ENCODE measurements at places on chromosomes 2 and 18.

GRCh38 chr2:239596253-239596652 is 195.4 kb upstream of the HDAC4 start:
- DNase-seq, result no peak

GRCh38 chr2:241897231-241897916 is 27.8 kb downstream of the RTP5 start:
- DNase-seq, result no peak

DNA sequence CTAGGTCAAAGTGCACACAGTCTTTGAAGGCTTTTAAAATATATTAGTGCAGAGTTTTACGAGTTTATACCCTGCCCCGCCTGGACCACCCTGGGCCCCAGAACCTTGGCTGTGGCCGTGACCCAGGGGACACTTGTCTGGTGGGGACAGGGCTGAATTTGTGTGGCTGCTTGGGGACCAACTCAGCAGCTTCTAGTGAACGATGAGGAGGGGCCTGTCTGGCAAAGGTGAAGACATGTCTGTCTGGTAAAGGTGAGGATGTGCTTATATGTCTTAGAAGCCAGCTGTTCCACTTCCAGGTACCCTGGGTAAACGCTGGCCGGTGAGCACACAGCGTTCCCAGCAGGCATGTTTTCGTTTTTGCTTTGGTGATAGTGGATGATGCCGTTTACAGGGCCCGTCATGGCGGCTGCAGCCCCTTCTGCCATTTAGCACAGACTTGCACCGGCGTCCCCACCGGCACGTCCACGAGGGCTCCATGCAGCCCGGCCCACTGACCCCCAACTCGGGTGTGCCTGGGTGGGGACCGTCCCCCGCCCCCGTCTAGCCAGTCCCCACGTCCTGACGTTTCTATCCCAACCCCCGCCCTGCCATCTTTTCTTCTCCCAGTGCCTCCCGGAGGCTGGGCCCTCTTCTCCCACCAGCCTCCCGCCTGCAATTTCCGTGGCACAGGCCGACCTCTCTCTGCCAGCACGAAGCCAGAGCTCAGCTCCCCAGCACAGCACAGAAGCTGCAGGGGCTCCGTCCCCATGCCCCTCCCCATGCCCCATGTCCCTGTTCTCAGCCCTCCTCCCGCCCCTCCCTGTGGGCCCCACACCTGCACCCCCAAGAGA is 67.8 kb downstream of the SLC66A2 start:
- no peak for DNase-seq

GRCh38 chr2:21020031-21020667 is 23.7 kb downstream of the APOB start:
- no peak for DNase-seq

GRCh38 chr2:95346231-95346737 is 49.1 kb downstream of the KCNIP3 start:
- DNase-seq, result no peak

DNA sequence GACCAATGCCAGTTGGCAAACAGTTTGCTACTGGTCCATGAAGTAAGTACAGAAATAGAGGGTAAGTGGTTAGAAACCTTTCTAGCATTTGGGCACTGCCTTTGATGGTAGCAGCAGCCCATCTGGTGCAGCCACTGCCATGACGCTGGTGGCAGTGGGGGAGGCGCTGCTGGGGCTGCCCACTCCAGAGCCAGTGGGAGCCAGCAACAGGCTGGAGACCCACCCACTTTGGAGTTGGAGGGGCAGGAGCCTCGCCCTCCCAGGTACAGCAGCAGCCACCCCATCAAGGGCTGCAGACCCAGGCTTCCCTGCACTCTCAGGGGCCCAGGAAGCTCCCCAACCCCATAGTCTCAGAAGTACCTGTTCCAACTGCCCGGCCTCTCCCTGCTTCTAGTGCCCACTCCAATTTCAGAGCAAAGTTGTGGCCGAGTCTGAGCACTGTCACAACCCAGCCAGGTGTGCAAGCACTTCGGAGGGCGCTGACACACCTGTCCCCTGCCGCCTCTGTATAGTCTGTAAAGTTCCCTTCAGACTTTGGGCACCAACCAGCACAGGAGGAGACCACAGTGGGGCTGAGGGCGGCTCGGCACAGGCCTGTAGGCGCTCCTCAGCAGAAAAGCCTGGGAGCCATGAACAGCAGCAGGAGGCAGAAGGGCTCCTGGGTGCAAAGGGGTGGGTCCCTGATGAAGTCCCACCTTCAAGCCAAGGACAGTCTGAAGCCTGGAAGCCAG is 125.6 kb upstream of the CCDC150 start:
- DNase-seq, result no peak

DNA sequence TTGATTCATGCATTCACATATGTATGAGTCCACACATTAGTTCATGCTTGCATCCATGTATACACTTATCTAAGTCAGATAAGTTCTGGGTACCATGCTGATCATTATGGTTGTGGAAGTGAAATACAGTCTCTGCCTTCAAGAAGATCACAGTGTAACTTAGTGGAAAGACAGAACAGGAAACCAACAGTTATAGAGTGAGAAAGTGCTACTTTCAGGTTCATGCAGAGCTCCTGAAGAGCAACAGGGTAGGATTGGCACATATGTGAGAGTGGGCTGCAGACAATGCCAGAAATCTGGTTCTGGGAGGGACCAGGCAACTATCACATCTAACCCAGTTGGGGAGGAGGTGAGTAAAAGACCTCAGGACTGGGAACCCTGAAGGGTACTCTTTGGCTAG is 35.4 kb upstream of the PGAP1 start:
- DNase-seq, result no peak

DNA sequence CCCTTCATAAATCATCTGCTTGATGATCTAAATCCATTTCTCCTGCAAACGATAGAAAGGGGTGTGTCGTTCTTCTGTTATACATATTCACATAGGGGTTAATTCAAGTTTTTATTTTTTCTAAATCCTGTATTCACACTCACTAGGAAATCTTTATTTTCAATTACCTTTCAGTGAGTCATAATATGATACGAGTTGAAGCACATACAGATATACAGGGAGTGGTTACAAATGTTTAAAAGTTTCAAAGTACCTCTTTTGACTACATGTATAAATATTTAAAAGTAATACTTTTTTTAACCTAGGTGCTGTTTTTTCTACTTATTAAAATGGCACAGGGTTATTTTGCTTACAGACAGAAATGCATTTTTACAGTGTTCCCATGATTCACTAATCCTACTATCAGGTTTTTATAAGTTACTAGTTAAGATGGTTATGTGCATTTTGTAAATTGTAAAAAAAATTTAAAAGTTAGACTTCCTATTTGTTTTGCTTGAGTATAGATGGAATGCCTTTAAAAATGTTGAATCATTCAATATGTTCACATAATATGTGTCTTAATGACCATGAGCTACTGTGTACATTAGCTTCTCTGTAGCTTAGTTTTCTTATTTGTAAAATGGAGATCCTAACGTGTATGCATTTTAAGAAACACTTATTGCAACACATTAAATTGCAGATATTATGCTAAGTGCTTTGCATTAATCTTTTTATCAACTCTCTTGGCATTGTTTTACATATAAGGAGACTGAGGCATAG is 1378.1 kb downstream of the DSC3 start:
- no peak for DNase-seq

DNA sequence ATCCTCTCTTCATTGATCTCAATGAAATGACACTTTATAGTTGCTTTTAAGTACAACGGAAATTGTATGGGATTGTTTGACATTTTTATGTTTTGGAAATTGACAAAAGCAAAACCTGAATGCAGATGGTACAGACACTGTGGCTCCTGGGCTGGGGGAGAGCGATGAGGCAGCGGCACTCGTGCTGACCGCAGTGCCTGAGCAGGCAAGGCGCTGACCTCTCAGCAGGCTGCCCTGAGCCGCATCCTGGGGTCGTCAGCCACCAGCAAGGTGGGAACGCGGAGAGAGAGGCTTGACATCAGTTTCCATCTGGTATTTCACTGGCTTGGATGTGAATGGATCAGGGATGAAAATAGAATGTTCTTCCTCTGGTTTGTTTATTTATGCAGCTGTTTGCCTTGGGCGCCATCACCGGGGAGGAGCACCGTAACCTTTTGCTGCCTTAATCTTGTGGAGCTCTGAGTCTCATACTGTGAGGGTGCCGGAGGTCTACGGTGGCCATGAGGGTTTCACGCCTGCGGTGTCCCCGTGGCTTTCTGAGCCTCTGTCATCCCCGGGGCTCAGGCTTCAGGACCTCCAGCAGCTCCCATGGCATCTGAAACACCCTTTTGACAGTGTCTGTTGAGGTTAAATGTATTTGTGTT is 94.8 kb upstream of the TPO start:
- DNase-seq, result no peak

- DNase-seq, result no peak
Measured at GRCh38 chr2:45648636-45649035, 2.8 kb upstream of the PRKCE start.

DNA sequence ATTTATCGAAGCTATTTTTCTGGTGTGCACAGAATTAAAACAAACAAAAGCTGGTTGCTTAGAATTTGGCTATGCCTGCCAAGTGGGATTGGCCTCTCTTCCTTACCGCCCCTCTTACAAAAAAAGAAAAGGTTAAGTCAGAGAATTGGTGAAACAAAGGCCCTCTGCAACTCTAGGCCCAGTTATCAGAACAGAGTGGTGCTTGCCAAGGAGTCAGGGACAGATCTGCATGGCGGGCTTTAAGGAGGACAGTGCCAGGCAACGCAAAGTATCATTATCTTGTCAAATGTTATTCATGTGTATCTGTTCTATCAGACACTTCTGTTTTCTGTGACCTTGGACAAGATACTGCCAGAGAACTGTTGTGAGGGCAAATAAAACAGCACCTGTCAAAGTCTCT is 78.3 kb downstream of the TGIF1 start:
- no peak for DNase-seq

DNA sequence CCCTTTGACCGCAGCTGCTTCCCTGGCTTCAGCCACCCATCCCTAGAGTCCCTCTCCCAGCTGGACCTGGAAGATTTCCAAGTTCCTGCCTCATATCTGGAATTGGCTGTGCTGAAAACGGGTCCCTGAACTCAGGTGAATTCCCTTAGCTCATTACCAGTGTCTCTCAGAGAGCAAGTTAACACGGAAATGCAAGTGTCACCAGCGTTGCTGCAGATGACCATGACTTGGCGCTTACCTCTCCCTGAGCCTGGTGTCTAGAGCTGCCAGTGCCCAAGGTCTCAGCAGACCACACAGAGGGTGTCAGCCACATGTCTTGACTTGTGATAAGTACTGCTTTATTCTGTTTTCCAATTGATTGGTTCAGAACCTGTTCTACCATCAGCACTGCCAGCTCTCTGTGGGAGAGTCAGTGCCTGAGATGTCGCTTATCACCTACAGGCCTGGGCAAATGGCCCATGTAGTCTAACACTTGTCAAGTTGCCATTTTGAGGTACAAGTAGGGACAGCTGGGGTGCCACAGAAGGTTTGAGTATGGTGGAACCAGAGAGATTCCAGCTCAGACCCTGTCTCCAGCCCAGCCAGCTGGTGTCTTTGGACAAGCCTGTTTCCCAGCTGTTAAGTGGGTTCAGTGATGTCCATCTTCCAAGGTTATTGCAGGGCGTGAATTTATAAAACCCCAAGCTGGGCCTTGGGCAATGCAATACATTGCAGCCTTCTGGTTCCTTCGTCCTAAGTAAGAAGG is 48.7 kb downstream of the LYPD1 start:
- no peak for DNase-seq

- DNase-seq, result no peak
Measured at GRCh38 chr2:220533485-220533884, 906.1 kb downstream of the SLC4A3 start.

Data from CD4-positive, alpha-beta T cell treated with Interleukin-17A for 4 hours (primary cell).